GM12892 (cell line): ENCODE measurements at places on chromosomes 1 and 21.

DNA sequence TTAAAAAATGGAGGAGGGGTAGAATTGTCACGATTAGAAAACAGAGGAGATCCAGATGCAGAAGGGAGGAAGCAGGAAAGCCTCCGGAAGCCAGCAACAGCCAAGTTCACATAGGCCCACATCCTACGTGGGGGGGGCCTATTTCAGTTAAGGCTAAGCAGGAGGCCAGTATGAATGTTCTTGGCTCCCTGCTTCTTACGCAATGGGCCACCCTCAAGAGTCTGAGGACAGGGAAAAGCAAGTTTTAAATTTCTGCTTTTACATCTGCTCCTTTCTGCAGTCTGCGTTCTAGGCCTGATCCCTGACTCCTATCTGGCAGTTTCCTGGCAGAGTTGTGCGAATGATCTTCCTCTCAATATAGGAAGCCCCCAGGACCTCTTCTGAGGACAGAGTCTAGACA is 30.6 kb downstream of the RABIF start:
- no peak for DNase-seq

- DNase-seq, result no peak
These were observed 157.1 kb downstream of the PTPRU start for GRCh38 chr1:29393451-29393826.

DNA sequence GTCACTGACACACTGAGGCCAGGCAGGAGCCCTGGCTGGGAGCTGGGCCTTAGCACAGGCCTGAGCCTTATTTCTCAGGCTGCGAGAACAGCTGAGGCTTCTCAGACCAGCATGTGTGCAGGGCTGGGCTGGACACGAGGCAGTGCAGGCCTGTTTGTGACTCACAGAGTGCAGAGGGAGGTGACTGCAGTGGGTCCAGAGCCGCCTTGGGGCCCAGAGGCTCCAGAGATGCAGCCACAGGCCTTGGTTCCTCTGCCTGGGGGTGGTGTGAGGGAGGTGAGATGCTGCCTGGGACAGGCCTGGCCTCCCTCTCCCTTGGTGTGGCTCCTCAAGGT is 61.2 kb upstream of the ETV3 start:
- DNase-seq, result no peak

DNA sequence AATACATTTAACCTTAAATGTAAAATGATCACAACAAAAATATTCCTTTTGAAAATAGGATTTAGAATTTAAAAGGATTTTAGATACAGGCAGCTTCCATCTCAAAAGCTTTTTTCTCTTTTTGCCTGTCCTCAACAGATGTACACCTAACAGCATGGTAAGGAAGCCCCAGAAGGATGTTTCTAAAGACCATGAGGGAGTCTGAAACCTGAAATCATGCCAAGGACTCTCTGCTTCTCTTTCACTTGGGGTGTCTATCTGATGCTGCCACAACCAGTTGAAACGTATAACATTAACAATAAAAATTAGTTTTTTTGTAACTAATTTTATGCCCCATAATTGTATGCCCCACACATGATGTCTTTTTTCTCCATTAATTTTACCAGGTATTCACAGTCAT is 5.4 kb upstream of the ZNF281 start:
- DNase-seq, result no peak

- no peak for DNase-seq
These were observed 6.3 kb downstream of the KCNJ6 start for GRCh38 chr21:37909936-37910335.

- DNase-seq, result no peak
These were observed 28.5 kb downstream of the CR1L start for GRCh38 chr1:207673399-207673798.

- DNase-seq, result no peak
These were observed 61.0 kb downstream of the WDR4 start for GRCh38 chr21:42818328-42818749.

- DNase-seq, result no peak
These were observed 185.0 kb downstream of the CAMTA1 start for GRCh38 chr1:6970221-6970620.

GRCh38 chr1:246383791-246384190 is 123.3 kb downstream of the SMYD3 start:
- no peak for DNase-seq

- no peak for DNase-seq
These were observed 63.6 kb upstream of the TTLL7 start for GRCh38 chr1:84062496-84062895.

GRCh38 chr1:113984710-113985109 is 5.4 kb downstream of the OLFML3 start:
- no peak for DNase-seq

- no peak for DNase-seq
These were observed 158.2 kb downstream of the BARHL2 start for GRCh38 chr1:90558754-90559378.
